ENCODE measurements at places on chromosomes 2 and 18. TPM values are rescaled to one million over a fixed set of nuclear protein-coding genes. Genes with fewer than 3 reads are reported as not detected.

The UNC80 gene
- 2.6 TPM for total RNA-seq

The SLC35F5 gene
- 283 TPM for total RNA-seq

The NUP35 gene
- total RNA-seq, result 38.3 TPM

The PLEK gene
- total RNA-seq, result 12.4 TPM

The CYP27C1 gene
- 7.8 TPM for total RNA-seq

The APLF gene
- 15.9 TPM for total RNA-seq

The SERPINB4 gene
- total RNA-seq, result not detected

The TXNDC2 gene
- not detected for total RNA-seq

The RNF144A gene
- 28.5 TPM for total RNA-seq

The PLGLB1 gene
- total RNA-seq, result 8.8 TPM

The PLCD4 gene
- total RNA-seq, result 6.7 TPM

The CLEC4F gene
- total RNA-seq, result not detected

The C2orf72 gene
- total RNA-seq, result 3.7 TPM

The POTEI gene
- 0.05 TPM for total RNA-seq

The PAIP2B gene
- total RNA-seq, result 7.6 TPM

The MOB4 gene
- total RNA-seq, result 67.7 TPM

The TTC39C gene
- total RNA-seq, result 29.9 TPM

The IL36RN gene
- total RNA-seq, result 0.26 TPM

The OSBPL6 gene
- 1.9 TPM for total RNA-seq

The ARHGAP15 gene
- total RNA-seq, result 107 TPM

The GCKR gene
- 0.11 TPM for total RNA-seq

The RAPH1 gene
- 47.7 TPM for total RNA-seq

The STAT1 gene
- 75.1 TPM for total RNA-seq

The SULT1C2 gene
- 3.3 TPM for total RNA-seq

The POLR1A gene
- 11.5 TPM for total RNA-seq

The NOL4 gene
- total RNA-seq, result 1.3 TPM

The FBXO15 gene
- 1.1 TPM for total RNA-seq

The CD207 gene
- total RNA-seq, result not detected

The DSC1 gene
- 0.16 TPM for total RNA-seq

The LOXHD1 gene
- 1.2 TPM for total RNA-seq

The HADHA gene
- 122 TPM for total RNA-seq

The HOXD8 gene
- total RNA-seq, result 12.3 TPM

The TGFA gene
- total RNA-seq, result 4.1 TPM

The PRSS56 gene
- total RNA-seq, result not detected

The MARCHF4 gene
- total RNA-seq, result 0.05 TPM

The KCNG2 gene
- 0.21 TPM for total RNA-seq

The HADHB gene
- 112 TPM for total RNA-seq

The DDX18 gene
- total RNA-seq, result 56.7 TPM

The HOXD13 gene
- 14.9 TPM for total RNA-seq

The BZW1 gene
- total RNA-seq, result 317 TPM

The CASP8 gene
- 29.9 TPM for total RNA-seq

The VSNL1 gene
- 1.7 TPM for total RNA-seq

The ARHGEF4 gene
- 7.0 TPM for total RNA-seq

The HOXD9 gene
- total RNA-seq, result 2.9 TPM

The STAMBP gene
- total RNA-seq, result 30.4 TPM

The ABCG5 gene
- not detected for total RNA-seq

Data from urinary bladder (tissue), 4 donors.